ENCODE measurements at places on chromosomes 1 and 21. TPM values are rescaled to one million over a fixed set of nuclear protein-coding genes. Genes with fewer than 3 reads are reported as not detected.

DNA sequence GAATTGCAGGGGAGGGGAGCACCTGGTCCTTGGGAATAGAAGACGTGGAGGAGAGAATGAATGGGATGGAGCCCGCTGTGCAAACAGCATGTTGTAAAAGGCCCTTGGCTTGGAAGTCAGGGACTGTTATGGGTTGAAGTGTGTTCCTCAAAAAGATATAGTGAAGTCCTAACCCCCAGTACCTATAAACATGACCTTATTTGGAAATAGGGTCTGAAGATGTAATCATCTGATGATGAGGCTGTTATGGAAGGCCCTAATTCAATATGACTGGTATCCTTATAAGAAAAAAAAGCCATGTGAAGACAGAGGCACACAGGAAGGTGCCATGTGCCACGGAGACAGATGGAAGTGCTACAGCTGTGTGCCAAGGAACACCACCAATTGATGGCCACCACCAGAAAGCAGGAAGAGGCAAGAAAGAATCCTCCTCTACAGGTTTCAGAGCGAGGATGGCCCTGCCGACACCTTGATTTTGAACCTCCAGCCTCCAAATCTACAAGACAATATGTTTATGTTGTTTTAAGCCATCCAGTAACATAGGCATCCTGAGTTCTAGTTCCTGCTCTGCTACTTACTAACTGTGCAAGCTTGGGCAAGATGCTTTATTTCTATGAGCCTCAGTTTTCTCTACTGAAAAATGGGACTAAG lies 51.2 kb downstream of the LRRN2 start:
- no peak for DNase-seq

- no peak for DNase-seq
Observed at GRCh38 chr1:907611-908451, 15.9 kb upstream of the SAMD11 start.

Gene TTC22
- not detected for total RNA-seq

Gene CRP
- not detected for total RNA-seq

DNA sequence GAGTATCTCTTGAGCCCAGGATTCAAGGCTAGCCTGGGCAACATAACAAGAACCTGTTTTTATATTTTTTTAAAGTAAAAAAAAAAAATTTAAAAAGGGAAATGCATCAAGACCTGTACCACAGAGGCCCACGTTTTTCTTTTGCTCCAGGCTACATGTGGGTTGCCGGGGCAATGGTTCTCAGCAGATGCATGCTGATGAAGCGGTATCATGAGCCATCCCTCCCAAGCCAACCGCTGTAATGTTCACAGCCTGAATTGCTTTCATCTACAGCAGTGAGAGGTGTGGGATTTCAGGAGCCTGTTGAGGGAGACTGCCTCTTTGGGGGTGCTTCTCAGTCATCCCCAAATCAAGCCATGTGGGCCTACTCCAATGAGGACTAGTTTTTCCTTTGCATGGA lies 60.5 kb downstream of the CD58 start:
- DNase-seq: no peak

GRCh38 chr1:226453015-226453704 lies 45.3 kb upstream of the PARP1 start:
- DNase-seq: no peak

Gene HSF2BP
- 2.3 TPM for total RNA-seq
